ENCODE measurements at places on chromosomes 3 and 15.
A peak's percentile ranks its signal among the peaks of the same experiment; 100 is the strongest.

GRCh38 chr3:192958219-192958872 lies 40.7 kb upstream of the MB21D2 start:
- no peak for ATAC-seq

- ATAC-seq, result no peak
These were observed 195.9 kb upstream of the DPH6 start for GRCh38 chr15:35741881-35742280.

DNA sequence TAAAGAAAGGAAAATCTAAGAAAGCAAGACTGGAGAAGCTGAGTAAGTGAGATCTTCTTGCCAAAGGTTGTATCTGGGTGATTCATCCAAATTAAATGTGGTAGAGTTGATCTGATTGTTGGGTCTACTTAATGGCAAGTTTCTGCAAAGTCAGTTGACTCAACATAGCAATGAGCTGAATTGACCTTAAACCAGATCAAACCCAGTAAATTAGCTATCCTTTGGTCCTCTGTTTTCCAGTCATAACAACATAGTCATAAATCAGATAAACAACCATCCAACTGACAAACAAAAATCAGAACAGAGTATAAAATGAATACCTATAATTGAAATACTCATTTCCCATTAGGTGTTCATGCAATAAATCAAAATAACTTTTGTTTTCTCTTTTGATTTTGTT lies 142.6 kb upstream of the CFAP20DC start:
- ATAC-seq, result peak; percentile 93

DNA sequence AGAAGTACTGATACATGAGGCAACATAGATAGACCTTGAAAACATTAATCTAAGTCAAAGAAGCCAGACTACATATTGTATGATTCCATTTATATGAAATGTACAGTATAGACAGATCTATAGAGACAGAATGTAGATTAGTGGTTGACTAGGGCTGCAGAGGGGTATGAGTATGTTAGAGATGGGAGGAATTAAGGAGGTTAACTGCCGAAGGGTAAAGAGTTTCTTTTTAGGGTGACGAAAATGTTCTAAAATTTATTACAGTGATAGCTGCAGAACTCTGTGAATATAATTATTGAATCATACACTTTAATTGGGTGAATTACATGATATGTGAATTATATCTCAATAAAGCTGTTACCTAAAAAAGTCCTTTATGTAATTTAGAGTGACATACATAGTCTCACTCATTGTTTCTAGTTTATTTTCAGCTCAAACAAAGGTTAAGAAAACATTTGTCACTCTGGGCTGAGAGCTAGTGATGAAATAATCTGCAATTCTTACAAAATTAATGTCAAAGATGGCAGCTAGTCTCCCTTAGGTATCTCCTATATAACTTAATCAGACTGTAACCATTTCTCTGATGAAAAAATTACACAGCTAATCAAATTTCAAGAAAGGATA lies 61.4 kb downstream of the DENND4A start:
- ATAC-seq, result no peak

DNA sequence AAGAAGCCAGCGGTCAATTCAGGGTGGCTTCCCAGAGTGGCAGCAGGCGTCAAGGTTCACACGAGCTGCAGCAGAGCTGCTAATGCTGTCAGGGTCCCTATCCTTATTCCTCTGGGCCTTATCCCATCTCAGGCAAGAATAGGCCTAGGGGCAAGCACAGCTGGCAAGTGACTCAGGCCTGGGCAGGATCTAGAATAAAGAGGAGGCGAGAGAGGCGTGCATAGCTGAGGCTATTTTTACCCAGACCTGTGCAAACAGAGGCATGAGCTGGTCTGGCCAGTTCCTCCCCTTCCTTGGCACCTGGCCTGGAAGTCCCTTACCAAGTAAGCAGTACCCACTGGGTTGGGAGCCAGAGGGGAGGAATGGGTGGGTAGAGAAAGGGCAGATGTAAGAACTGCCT lies 12.2 kb upstream of the VIPR1 start:
- ATAC-seq, result no peak

- ATAC-seq, result no peak
These were observed 374.3 kb downstream of the VPS13C start for GRCh38 chr15:61685971-61686370.

DNA sequence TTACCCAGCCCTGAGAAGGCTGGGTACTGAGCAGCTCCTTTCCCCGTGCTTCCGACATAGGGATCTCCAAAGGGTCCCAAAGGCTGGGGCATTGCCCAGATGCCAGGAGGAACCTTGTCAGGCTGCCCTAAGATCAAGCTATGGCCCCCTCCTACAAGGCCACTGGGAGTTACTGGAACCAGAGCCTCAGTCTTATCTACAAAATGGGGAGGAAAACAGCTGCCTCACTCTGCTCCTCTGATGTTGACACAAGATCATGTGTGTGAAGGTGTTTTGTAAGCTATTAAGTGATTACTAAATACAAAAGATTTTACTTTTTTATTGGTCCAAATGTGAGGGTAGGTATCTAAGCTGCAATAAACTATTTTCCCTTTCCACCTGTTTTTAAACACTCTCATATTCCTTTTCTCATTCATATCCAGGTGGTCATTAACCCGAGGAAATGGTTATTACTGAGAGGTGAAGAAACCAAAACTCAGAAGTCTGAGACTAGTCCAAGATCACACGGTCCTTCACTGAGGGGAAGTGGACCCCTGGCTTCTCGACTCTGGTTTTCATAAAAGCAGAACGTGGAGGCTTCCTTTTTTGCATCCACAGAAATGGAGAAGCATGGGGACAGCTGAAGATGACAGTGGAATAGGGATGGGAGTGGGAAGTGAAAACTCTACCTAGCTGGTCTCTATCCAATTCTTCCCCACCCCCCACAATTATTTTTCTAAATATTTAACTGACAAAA lies 1.7 kb downstream of the ARPIN start:
- no peak for ATAC-seq

DNA sequence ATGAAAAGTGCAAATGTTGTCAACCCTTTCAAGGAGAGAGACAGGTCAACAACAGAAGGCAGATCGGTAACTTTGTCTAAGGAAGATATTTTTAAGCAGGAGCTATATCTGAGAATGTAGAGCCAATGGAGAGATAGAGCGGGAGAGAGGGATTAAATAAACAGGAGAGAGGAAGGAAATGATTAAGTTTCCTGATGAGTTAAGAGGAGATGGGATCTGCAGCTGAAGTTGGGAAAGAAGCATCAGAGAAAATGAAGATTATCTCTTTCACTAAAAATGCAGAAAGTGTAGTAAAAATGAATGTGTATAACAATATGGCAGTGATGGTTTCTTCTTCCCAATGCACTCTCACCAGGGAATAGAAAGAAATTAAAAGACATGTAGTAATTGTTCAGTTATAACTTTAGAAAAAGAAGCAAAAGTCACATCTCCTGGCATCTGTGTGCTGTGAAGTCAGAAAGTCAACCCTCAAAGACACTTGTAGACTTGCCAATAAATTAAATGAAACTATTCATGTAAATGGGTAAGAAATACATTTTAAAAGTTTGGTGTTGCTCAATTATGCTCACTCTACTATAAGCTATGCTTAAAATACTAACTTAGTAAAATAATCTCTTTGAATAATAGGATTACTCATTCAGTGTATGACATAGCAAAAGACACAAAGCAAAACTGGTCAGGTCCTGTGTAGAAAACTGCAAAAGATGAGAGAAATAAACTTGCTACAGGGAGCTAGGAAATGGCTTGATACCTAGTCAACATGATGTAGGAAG lies 264.6 kb downstream of the ZIC4 start:
- ATAC-seq, result no peak

DNA sequence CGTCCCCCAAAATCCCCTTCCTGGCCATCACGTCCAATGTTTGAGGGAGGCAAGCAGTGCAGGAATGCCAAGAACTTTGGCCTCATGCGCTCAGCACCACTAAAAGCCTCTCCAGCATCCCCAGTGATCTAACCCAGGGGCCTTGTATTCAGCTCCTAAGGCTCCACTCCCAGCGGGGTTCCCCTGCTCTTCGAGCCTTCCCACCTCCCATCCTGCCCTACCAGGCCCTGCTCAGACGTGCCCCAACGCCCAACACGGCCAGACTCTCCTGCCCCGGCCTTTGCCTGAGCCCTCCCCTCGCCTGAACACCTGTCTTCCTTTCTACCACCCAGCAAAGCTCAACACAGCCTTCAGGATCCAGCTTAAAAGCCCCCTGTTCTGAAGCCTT lies 30.5 kb downstream of the PLXND1 start:
- no peak for ATAC-seq

DNA sequence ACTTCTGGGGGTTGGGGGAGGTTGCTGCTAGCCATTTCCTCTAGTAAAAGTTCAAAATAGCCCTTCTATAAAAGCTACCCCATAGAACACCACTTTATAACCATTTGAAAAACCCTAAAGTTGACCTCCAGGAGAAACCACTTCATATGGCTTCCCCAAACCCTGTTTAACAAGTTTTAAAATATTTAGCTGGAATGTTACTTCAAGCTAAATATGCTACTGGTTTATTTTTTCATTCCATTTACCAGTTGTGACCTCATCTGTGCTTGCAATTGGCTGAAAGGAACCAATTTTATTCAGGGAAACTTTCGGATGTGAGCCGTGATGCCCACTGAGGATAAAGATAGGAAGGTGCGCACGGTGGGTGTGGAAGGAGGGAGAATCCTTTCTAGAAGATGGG lies 221.3 kb downstream of the SUCLG2 start:
- ATAC-seq, result no peak

GRCh38 chr3:142943870-142944269 lies 19.6 kb downstream of the PAQR9 start:
- no peak for ATAC-seq

- ATAC-seq, result no peak
These were observed 408.0 kb downstream of the MECOM start for GRCh38 chr3:169255511-169255910.

DNA sequence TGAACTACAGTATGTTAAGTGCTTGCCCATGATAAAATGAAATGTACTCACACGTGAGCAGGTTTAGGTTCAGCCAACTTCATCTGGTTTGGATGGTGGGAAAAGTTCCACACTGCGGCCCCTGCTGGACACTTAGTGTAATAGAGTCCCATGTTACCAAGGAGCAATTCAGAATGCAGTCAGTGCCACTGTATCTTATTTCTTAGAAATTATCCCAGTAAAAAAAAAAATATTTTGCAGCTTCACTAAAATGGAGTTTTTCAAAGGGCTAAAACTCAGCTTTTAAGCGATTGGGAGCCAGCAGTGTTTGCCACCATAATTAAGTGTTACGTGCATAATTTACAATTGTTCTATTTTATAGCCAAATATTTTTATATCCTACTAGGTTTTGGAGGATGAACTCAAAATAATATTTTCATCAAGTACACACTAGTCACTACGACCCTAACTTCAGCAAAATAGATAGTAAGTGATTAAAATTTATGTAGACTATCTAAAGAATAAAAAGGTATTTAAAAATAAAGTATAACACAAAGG lies 371.7 kb upstream of the GBE1 start:
- ATAC-seq, result peak; percentile 95

- no peak for ATAC-seq
These were observed 556.6 kb downstream of the FOXP1 start for GRCh38 chr3:71026634-71027578.

DNA sequence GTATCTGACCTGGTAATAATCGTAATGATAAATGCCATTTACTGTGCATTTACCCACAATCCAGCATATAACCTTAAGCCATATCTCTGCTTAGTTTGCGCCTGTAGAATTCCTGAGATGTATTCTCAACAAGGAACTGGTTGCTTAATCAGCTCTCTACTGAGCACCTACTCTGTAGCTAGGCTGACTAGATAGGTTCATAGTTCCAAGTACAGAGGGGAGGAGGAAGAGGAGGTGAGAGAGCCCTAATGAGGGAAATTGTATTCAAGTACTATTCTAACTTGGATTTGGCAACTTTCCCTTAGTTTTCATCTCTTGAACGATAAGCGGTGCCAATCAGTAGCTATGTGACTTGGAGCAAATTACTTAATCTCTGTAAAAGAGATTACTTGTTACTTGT lies 5.6 kb upstream of the AKAP13 start:
- ATAC-seq, result no peak

DNA sequence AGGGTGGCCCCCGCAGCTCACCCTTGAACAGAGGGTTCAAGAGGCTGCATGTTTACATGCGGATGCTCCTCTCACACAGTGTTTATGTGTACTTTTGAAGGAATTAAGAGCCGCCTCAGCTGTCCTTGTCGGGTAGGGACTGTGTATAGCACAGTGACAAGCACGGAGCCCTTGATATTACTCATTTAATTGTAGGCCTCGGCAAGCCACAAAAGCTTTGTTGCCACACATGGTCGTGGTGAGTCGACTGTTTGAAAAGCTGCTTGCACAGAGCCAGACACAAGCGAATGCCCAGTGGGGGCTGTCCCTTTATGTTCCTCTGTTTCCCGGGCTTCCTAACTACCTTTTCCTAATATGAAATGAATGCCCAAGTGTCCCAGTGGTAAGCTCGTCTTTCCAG lies 4.5 kb downstream of the ESYT3 start:
- no peak for ATAC-seq

GRCh38 chr3:138222942-138223287 lies 35.8 kb downstream of the ARMC8 start:
- no peak for ATAC-seq

- ATAC-seq, result no peak
These were observed 63.6 kb upstream of the MEF2A start for GRCh38 chr15:99502182-99502581.
